Natural killer cell (primary cell): ENCODE measurements at places on chromosomes 7 and 10. TPM values are rescaled to one million over a fixed set of nuclear protein-coding genes. Genes with fewer than 3 reads are reported as not detected.

- no peak for DNase-seq
Measured at GRCh38 chr7:67423065-67423464, 426.4 kb downstream of the TYW1 start.

FAM221A gene
- 7.4 TPM for total RNA-seq

COL1A2 gene
- not detected for total RNA-seq

GRCh38 chr7:25617673-25618072, 389.4 kb upstream of the NPVF start:
- DNase-seq: no peak
